Epithelial cell of proximal tubule (primary cell): ENCODE measurements at places on chromosomes 1 and 21. TPM values are rescaled to one million over a fixed set of nuclear protein-coding genes. Genes with fewer than 3 reads are reported as not detected.

The FAF1 gene
- 52.2 and 54.1 TPM in 2 replicates for total RNA-seq

The TIE1 gene
- 1.1 and 1.2 TPM in 2 replicates for total RNA-seq

- no peak for DNase-seq
Measured at GRCh38 chr21:41121785-41122415, 46.1 kb upstream of the BACE2 start.

DNA sequence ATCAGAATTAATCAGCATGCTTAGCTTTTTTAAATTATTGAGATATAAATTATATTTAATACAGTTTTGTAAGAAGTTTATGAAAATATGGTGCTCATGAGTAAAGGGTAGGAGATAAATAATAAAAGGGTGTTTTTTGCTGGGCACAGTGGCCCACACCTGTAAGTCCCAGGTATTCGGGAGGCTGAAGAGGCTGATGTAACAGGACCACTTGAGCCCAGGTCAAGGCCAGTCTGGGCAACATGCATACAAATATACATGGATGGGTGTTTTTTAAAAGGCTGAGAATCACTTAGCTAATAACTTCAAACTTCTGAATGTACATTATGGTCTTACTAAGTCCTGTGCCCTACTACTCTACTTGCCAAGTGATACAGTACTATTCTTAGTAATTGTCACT is 73.2 kb downstream of the TRIM33 start:
- no peak for DNase-seq

GRCh38 chr1:16727190-16728111 is 12.9 kb upstream of the RNU1-4 start:
- DNase-seq, result no peak
